Skeletal muscle tissue (tissue), 5 donors: ENCODE measurements at places on chromosomes 6 and 20. TPM values are rescaled to one million over a fixed set of nuclear protein-coding genes. Genes with fewer than 3 reads are reported as not detected.

The CCM2L gene
- total RNA-seq = 4.7 TPM

The WFDC12 gene
- not detected for total RNA-seq

The KIF13A gene
- total RNA-seq = 44.9 TPM

The ADGRB3 gene
- total RNA-seq = 3.1 TPM

The GNRH2 gene
- not detected for total RNA-seq

The NEURL2 gene
- 13.0 TPM for total RNA-seq

The SLC17A2 gene
- total RNA-seq = not detected

The HDGFL1 gene
- not detected for total RNA-seq

The FAM209B gene
- not detected for total RNA-seq

The RUNX2 gene
- 0.52 TPM for total RNA-seq

The SYCP2 gene
- total RNA-seq = 3.7 TPM

The TRIM40 gene
- total RNA-seq = not detected

The COMMD7 gene
- 14.1 TPM for total RNA-seq

The SPTLC3 gene
- total RNA-seq = 9.9 TPM

The SPDEF gene
- not detected for total RNA-seq
